ENCODE measurements at places on chromosomes 7 and 10.

DNA sequence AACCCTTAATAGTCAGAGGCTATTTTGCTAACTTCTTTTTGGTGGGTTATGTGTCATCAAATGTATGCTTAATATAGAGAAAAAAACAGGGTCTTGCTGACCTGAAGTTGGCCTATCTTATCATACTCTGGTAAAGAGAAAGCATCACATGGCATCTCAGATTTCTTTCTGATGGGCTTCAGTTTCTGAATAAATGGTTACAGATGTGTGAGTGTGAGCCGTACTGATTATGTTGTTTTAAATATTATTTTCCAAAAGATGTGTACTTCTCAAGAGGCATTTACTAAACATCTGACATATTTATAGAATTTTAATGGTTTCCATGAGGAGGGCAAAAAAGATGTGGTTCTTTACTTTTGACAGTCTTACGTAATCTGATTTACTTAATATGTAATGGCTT is 28.4 kb downstream of the BBS9 start:
- DNase-seq: no peak

DNA sequence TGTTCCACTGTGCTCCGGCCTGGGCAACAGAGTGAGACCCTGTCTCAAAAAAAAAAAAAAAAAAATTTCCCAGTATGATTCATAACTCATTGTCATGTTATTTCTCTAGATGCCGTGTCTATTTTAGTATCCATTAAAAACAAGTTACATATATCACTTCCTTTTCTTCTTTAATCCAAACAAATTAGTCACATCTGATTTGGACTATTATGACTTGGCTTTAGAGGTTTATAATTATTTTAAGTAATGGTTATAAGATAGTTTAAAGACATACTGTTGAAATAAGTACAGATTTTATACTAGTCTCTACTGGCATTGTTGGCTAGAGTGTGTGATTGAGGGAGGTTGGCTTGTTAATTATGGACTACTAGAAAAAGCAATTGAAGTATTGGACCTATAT is 53.3 kb downstream of the ZMYND11 start:
- DNase-seq: no peak

DNA sequence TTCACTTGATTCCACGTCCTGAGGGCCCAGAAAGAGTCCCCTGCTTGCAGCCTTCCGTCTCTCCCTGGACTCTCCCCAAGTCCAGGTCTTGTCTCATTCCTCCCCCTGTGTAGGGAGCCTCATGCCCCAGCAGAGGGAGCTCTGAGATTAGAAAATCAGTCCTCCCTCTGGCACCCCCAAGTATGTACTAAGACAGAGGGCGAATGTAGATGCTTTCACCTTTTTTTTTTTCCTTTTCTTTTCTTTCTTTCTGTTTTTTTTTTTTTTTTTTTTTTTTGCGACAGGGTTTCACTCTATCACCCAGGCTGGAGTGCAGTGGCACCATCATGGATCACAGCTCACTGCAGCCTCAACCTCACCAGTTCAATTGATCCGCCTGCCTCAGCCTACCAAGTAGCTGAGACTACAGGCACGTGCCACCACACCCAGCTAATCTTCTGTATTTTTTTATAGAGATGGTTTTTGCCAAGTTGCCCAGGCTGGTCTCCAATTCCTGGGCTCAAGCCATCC is 10.3 kb downstream of the SFXN3 start:
- DNase-seq: peak; percentile 71

DNA sequence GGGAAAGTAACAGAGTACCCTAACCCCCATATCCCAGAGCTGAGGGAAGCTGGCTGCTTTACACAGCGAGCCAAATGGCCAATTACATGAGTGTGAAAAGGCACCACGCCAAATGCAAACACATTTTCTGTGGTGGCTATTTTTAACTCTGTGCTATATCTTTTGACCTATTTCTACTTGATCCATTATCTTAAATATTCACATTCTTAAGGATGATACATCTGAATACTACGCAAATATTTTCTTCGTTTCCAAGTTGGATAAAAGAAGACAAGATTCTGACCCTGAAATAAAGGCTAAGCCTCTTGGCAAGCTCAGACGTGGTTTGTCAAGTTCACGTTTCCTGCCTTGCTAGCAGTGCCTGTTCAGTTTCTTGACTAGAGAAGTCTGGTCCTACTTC is 146.7 kb upstream of the TMEM196 start:
- no peak for DNase-seq

- no peak for DNase-seq
These were observed 87.6 kb downstream of the AKAP9 start for GRCh38 chr7:92028226-92028625.

GRCh38 chr10:77784856-77785255 is 141.7 kb downstream of the DLG5 start:
- no peak for DNase-seq

DNA sequence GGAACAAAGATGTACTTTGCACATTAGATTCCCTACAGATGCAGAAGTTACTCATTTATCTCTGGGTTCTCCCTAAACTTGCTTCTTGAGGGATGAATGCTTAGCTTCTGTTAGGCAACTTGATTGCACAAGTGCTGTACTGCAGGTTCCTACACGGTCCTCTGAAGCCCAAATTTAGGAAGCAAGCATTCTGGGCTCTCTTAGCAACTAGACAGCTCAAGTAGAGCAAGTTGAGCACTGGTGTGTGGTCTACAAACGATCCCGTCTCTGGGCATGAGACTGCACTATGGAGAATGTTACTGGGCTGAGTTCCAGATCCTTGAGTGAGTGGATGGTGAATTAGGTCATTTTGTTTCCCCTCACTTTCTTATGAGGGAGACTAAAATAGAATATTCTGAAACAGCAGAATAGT is 14.3 kb downstream of the SEMA3D start:
- DNase-seq: no peak

DNA sequence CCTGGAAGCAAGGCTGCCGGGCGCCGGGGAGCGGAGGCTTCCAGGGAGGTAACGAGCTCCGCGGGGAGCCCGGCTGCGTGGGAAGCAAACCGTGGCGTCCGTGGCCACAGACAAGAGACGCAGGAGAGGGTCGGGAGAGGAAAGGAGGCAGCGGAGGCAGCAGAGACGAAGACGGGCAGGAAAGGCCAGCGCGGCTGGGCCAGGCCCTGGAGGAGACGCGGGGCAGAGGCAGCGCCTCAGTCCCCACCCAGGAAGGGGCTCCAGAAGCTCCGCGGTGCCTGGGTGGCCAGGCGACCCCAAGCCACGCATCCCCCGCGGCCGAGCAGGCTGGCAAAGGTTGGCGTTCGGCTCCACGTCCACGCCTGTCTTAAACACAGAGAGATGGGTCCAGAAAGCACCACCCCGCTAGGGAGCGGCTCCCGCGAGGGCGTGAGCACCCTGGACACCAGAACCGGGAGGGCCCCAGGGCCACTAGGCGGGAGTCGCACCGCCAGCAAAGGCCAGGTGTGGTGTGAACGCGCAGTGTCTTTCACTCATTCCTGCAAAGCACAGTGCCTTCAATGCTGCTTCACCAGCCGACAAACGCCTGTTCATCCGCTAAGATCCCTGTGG is 97.3 kb downstream of the PTPRN2 start:
- DNase-seq: no peak

DNA sequence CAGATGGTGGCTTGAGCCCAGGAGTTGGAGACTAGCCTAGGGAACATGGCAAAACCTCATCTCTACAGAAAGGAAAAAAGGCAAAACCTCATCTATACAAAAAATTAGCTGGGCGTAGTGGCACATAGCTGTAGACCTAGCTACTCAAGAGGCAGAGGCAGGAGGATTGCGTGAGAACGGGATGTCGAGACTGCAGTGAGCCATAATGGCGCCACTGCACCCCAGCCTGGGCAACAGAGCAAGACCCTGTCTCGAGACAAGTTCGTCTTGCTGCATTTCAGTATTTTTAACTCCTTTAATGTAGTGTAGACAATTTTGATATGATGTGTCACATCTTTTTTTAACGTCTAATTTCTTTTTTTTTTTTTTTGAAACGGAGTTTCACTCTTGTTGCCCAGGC is 31.4 kb upstream of the KMT2C start:
- no peak for DNase-seq
